ENCODE measurements at places on chromosomes 13 and 19. TPM values are rescaled to one million over a fixed set of nuclear protein-coding genes. Genes with fewer than 3 reads are reported as not detected.

ZSCAN4 gene
- polyA plus RNA-seq = not detected

GRCh38 chr13:32135056-32135390, 103.4 kb downstream of the FRY start:
- no peak overlapping the region for H3K4me3 ChIP-seq
- H3K36me3 ChIP-seq = no peaks in the 10 kb centered on the region
- H3K27me3 ChIP-seq = no peaks in the 10 kb centered on the region
- no peak overlapping the region for H3K27ac ChIP-seq
- no peak for DNase-seq

DNA sequence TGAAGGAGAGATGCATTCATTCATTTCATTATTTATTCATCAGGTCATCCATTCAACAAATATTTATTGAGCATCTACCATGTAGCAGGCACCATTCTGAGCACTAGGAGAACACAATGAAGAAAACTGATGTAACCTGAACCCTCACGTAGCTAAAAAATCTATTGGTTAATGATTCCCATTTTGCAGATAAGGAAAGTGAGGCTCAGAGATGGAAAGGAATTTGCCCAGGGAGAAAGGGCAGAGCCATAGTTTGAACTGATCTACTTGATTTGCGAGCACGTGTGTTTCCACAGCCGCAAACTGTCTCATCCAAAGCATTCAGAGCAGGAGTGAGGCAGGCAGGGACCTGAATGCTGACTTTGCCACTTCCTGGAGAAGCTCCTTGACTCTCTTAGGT, 2.7 kb downstream of the KLK8 start:
- no peak overlapping the region for H3K4me3 ChIP-seq
- no peaks in the 10 kb centered on the region for H3K27me3 ChIP-seq
- no peak for DNase-seq

DNA sequence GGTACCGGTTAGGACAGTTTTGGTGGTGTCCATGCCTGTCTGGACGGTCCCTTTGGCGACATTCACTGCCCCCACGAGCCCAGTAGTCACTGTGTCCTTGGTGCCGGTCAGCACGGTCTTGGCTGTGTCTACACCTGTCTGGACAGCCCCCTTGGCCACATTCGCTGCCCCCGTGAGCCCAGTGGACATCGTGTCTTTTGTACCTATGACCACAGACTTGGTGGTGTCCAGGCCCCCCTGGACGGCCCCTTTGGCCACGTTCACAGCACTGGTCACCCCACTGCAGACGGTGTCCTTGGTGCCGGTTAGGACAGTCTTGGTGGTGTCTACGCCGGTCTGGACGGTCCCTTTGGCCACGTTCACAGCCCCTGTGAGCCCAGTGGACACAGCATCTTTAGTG, 6.2 kb downstream of the PLIN4 start:
- H3K27ac ChIP-seq = no peak overlapping the region
- H3K4me1 ChIP-seq = no peaks in the 10 kb centered on the region
- H3K36me3 ChIP-seq = no peaks in the 10 kb centered on the region
- no peaks in the 10 kb centered on the region for H3K27me3 ChIP-seq
- no peak overlapping the region for H3K4me3 ChIP-seq
- no peak for DNase-seq

- no peaks in the 10 kb centered on the region for H3K36me3 ChIP-seq
- peaks cover 52% of the 10 kb centered on the region for H3K4me1 ChIP-seq
- peak overlapping the region; percentile 83 for H3K27ac ChIP-seq
- H3K4me3 ChIP-seq = peak overlapping the region; percentile 96
These were observed 1.2 kb downstream of the ZFP36 start for GRCh38 chr19:39407660-39408391.

DNA sequence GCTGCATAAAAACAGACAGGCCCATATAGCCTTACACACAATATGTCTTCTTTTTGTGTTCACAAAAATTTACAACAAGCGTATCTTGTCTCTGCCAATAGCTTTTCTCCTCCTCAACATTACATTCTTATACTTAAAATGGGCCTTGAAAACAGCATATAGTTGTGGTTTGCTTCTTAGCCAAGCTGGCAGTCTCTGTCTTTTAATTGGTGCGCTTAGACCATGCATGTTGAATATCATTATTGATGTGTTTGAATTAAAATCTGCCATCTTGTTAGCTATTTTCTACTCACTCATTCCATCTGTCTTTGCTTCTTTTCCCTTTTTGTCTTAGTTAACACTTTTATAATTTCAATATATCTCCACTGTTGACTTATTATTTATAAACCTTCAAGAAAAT, 76.4 kb downstream of the ING1 start:
- H3K36me3 ChIP-seq = no peaks in the 10 kb centered on the region
- no peak for DNase-seq
- H3K4me3 ChIP-seq = no peak overlapping the region
- peaks cover 6% of the 10 kb centered on the region for H3K27me3 ChIP-seq

DNA sequence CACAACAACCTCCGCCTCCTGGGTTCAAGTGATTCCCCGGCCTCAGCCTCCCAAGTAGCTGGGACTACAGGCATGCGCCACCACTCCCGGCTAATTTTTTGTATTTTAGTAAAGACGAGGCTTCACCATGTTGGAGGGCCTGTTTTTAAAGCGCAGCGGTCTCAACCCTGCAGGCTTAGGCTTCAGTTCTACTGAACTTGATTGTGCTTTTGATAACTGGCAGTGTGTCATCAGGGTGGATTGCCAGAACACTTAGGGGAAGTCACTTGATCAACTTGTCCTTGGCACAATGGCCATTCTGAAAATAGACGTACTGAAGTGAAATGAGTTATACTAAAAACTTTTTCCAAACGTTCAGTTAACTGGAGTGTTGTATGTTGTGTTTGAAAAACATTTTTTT, 472.2 kb downstream of the KLF5 start:
- H3K4me1 ChIP-seq = no peaks in the 10 kb centered on the region
- no peak overlapping the region for H3K27ac ChIP-seq
- no peaks in the 10 kb centered on the region for H3K36me3 ChIP-seq

- H3K36me3 ChIP-seq = no peaks in the 10 kb centered on the region
- no peak overlapping the region for H3K4me3 ChIP-seq
- H3K4me1 ChIP-seq = no peaks in the 10 kb centered on the region
- no peaks in the 10 kb centered on the region for H3K27me3 ChIP-seq
- no peak for DNase-seq
- no peak overlapping the region for H3K27ac ChIP-seq
These were observed 209.6 kb downstream of the VWA8 start for GRCh38 chr13:41751277-41751676.

DNA sequence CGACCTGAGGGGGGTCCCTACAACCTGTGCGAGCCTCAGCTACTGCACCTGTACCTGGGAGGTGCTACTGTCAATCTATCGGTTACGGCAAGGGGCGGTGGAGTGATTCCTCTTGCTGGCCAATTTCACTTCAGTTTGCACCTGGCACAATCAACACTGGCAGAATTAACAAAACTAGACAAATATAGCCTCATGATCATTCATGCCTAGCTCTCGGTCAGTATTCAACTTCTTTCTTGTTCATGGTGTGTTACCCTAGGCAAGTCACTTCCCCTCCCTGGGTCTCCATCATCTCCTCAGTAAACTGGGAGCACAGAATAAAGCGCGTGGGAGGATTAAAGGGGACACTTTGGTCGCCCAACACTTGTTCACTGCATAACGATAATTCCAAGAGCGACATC, 618 bp downstream of the HAUS8 start:
- no peak for DNase-seq
- peak overlapping the region; percentile 75 for H3K27ac ChIP-seq
- peak overlapping the region; percentile 80 for H3K4me3 ChIP-seq
- peaks cover 37% of the 10 kb centered on the region for H3K4me1 ChIP-seq

GRCh38 chr13:73835138-73835721, 299.0 kb downstream of the KLF12 start:
- peaks cover 4% of the 10 kb centered on the region for H3K4me1 ChIP-seq
- H3K27me3 ChIP-seq = no peaks in the 10 kb centered on the region
- H3K4me3 ChIP-seq = no peak overlapping the region
- H3K27ac ChIP-seq = no peak overlapping the region
- no peaks in the 10 kb centered on the region for H3K36me3 ChIP-seq
- peak; percentile 55 for DNase-seq

- no peaks in the 10 kb centered on the region for H3K4me1 ChIP-seq
- DNase-seq = no peak
- no peak overlapping the region for H3K27ac ChIP-seq
- peaks cover 6% of the 10 kb centered on the region for H3K27me3 ChIP-seq
These were observed 9.3 kb downstream of the PPFIA3 start for GRCh38 chr19:49128545-49129237.

- no peak overlapping the region for H3K4me3 ChIP-seq
- H3K27me3 ChIP-seq = no peaks in the 10 kb centered on the region
- H3K4me1 ChIP-seq = peaks cover 57% of the 10 kb centered on the region
- DNase-seq = no peak
- H3K27ac ChIP-seq = no peak overlapping the region
These were observed 26.7 kb downstream of the FLT1 start for GRCh38 chr13:28468023-28468915.

DNA sequence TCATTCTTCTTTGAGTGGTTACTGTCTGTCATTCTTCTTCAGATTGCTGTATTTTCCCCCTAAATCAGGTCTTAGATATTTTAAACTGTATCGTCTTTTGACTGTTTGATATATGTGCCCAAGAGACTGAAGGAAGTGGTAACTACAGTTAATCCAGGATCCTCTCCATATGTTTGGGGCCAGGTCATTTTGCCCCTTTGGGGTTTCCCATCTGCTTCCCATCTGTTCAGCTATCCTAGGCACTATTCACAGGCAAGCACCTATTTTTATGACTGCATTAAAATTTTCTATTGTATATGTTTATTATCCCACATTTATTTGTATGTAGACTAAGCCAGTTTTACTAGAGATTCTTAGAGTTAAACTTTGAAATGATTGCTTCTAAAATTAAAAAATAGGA, 244.2 kb downstream of the PCCA start:
- H3K36me3 ChIP-seq = no peaks in the 10 kb centered on the region
- no peak overlapping the region for H3K27ac ChIP-seq
- H3K4me1 ChIP-seq = no peaks in the 10 kb centered on the region
- no peak overlapping the region for H3K4me3 ChIP-seq

All from endothelial cell of umbilical vein (primary cell).